NCI-H526 (cell line): ENCODE measurements at places on chromosomes 7 and 10.

- no peak for DNase-seq
Measured at GRCh38 chr10:25556457-25556856, 377.6 kb upstream of the MYO3A start.

DNA sequence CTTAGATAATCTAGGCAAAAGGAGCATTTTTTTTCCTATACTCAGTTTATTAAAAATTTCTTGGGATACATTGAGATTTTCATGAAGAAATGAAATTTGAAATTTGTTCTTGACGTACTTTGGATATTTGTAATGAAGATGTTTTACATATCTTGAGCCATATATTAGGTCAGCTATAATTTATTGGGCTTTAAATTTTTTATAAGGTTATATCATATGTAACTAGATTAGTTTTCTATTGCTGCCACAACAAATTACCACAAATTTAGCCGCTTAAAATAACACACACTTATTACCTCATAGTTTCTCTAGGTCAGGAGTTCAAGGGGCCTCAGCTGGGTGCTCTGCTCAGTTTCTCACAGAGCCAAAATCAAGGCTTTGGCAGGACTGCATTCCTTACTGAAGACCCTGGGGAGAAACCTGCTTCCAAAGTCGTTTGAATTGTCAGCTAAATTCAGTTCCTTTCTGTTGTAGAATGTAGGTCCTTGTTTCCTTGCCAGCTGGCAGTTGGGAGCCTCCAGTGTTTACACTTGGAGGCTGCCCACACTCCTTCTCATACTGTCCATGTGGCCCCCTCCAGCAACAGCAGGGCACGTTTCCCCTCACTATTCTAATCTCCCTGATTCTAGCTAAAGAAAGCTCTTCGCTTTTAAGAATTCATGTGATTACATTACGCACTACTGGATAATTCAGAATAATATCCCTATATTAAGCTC lies 42.6 kb upstream of the DNAH11 start:
- DNase-seq = no peak

DNA sequence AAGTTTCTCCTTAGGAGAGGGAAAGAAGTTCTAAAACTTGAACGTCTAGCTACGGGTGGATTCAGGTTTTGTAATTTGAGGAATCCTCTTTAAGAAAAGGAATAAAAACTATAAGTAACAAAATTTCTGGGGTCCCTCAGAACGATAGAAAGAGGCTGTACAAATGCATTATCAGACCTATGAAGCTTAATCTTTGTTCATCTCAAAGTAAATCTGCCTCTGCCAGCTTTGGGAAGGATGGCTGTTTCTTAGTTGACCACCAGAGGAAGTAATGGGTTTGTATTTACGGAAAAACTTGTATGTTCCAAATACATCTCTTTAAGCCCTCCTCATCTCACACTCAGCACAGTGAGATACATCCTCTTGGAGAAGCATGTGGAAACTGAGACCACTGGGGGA lies 864 bp downstream of the PSTK start:
- DNase-seq = peak; percentile 44

GRCh38 chr10:15149042-15149771 lies 19.3 kb downstream of the NMT2 start:
- DNase-seq = no peak

- no peak for DNase-seq
Measured at GRCh38 chr7:91628742-91629141, 251.8 kb downstream of the MTERF1 start.

GRCh38 chr10:101617824-101618568 lies 29.9 kb downstream of the DPCD start:
- no peak for DNase-seq
